ENCODE measurements at places on chromosomes 3 and 15.

GRCh38 chr3:121897296-121897695, 3.1 kb downstream of the SLC15A2 start:
- DNase-seq = no peak

- DNase-seq = no peak
Observed at GRCh38 chr3:174219738-174220137, 639.4 kb upstream of the NAALADL2 start.

GRCh38 chr3:174620138-174620537, 239.0 kb upstream of the NAALADL2 start:
- DNase-seq = no peak

DNA sequence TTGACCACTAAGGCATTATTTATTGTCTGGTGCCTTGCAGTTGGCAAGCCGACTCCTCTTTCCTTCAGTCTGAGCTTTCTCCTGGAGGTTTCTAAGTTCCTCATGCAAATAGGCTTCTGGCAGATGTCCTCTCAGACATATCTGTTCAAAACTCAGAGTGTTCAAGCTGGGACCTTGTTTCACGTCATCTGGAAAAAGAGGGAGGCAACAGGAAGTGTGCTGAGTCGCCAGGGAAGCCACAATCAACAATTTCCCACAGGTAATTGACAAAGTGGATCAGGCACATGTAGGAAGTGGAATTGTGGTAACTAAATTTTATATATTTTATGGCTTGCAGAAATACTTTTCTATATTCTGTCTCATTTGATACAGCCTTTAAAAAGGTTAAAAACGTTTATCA, 14.6 kb downstream of the SCG5 start:
- DNase-seq = no peak

DNA sequence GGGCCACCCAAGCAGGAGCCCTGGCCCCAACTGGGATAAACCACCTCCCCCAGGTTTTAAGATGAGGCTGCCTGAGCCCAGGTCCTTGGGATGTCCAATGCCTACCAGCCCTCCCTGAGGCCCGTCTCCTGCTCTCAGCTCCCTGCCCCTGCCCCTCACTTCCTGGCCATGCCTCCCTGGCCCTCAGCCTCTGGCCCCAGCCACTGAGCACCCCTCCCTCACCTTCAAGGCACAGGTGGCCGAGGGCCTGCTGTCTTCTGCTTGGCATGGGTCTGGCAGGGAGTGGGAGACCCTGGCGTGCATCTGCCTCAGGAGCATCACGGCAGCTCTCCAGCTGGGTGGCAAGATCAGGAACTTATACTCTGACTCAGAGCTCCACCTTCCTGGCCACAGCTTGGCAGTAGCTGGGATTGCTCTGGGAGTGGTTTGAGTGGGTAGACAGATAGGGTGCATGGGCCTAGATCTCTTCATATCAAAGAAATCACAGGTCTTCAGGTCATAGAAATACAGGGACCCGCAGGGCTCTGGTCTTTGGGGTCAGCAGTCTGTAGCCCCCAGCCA, at the start of gene PLA2G4E:
Gene PLA2G4E (minus strand): TSS at position 330 of the 561 bp plus-strand sequence. CDS start 12 bp downstream, at position 318.
- DNase-seq = no peak

DNA sequence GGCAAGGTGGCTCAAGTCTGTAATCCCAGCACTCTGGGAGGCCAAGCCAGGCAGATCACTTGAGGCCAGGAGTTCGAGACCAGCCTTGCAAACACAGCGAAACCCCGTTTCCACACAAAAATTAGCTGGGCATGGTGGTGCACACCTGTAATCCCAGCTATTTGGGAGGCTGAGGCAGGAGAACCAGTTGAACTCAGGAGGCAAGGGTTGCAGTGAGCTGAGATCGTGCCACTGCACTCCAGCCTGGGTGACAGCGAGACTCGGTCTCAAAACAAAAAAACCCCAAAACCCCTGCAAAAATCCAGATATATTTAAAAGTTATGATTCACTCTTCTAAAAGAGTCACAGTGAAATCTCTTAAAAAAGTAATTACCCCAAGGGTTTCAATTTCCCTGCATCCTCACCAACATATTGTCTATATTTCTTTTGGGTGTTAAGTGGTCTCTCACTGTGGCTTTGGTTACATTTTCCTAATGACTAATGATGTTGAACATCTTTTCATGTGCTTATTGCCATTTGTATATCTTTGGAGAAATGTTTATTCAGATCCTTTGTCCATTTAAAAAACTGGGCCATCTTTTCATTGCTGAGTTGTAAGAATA, 73.2 kb upstream of the UBP1 start:
- DNase-seq = no peak

GRCh38 chr15:70242951-70243685, 145.4 kb upstream of the TLE3 start:
- DNase-seq = no peak

DNA sequence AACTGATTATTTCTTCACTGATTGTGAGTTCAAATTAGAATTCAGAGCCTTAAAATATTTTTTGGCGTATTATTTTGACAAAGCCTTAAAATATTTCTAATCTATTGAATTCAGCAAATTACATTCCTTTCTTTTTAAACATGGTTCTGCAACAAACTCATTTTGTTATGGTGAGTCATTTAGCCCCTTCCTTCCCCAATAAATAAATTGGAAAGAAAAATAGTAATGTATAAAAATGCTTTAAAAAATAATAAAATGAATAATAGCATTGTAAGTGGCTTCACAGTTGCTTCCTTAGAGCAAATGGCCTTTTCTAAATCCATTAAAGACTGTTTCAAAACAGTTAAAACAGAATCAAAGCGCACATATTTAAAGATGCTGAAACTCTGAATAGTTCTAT, 12.1 kb downstream of the CSNK1G1 start:
- DNase-seq = no peak

- DNase-seq = no peak
Observed at GRCh38 chr3:116233711-116234357, 211.5 kb downstream of the LSAMP start.

DNA sequence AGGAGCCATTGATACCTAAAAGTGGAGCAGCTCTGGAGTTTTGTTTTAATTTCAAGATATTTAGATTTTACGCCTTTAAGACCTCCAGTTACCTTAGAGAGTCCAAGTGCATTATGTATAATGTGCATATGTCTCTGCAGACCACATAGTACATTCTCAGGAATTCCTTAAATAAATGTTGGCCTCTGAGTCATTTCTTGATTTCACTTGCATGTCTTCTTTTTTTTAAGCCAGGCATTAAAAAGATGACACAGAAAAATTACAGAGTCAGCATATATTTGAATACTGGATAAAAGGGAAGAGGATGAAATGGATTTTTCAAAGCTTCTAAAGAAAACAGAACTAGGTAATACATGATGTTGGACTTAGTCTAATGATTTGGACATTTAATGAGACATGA, 125.2 kb downstream of the TMCO5A start:
- DNase-seq = no peak

GRCh38 chr3:181741417-181741816, 29.7 kb downstream of the SOX2 start:
- no peak for DNase-seq

- DNase-seq = no peak
Observed at GRCh38 chr3:65564483-65564882, 474.2 kb downstream of the MAGI1 start.

- peak; percentile 58 for DNase-seq
Observed at GRCh38 chr15:66701422-66702034, 508 bp upstream of the SMAD6 start.

GRCh38 chr3:179672918-179673317, 20.1 kb downstream of the USP13 start:
- DNase-seq = no peak

GRCh38 chr3:34225821-34226366, 427.5 kb downstream of the PDCD6IP start:
- DNase-seq = no peak

DNA sequence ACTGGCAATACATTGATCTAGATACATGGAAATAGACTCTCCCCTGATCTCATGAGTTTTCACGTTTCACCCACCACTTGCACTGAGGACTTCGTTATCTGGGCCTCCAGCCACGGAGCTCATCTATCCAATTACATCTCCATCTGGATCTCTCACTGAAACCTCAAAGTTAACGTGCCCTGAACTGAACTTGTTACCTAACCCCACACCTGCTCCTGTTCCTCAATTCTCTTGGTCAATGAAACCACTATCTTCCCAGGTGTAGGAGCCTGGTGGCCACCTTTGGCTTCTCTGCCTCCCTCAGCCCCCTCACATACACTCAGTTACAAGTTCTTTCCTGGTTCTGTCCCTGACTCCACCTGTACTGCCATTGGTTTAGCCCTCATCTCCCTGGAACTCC, 9.7 kb downstream of the DGKG start:
- no peak for DNase-seq

GRCh38 chr3:195801251-195802183, 10.2 kb downstream of the MUC4 start:
- DNase-seq = no peak

DNA sequence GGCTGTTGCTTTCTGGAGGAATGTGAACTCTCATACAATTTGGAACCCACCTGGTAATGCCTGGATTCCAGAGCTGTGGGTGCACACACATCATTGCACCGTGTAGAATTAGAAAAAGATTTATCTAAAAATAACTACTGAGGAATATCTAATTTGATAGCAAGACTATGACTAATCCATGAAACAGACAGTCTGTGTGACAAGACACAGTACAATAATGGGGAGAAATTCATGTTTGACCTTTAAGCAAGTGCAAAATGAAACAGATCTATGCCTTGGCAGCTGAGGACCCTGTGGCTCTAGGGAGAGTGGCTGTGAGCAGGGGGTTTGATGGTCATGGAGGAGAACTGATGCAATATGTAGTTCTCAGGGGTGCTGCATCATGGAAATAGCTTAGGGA, 7.9 kb upstream of the DOCK3 start:
- DNase-seq = no peak

GRCh38 chr3:54376939-54377578, 254.7 kb downstream of the CACNA2D3 start:
- DNase-seq = no peak

DNA sequence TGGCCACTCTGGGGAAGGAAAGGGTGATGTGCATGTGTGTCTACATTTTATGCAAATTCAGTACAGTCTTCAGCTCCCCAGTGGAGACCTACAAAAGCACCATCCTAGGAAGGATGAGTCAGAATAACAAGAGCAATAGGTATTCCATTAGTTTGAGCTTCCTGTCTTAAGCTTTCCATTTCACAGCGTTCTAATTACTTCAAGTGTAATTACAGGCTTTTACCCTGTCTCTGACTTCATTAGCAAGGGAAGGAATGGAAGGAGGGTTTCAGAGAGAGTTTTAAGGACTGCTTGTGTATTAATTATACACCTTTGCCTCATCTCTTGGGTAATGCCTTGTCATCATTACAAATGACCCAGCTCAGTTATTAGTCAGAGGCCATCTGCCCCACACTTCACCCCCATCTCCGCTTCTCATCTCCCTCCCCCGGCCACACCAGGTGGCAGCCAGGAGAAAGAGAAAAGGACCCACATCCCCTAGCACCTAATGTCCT, 202.8 kb upstream of the MRPL3 start:
- DNase-seq = no peak

GRCh38 chr15:78243491-78243941, 9.2 kb upstream of the ACSBG1 start:
- DNase-seq = peak; percentile 57

- peak; percentile 27 for DNase-seq
Observed at GRCh38 chr3:141328286-141329166, 39.8 kb upstream of the ZBTB38 start.

GRCh38 chr15:52104532-52105004, 8.0 kb downstream of the BCL2L10 start:
- no peak for DNase-seq

- no peak for DNase-seq
Observed at GRCh38 chr15:52255935-52256334, 39.7 kb downstream of the MYO5C start.

GRCh38 chr15:76988867-76989780, 5.8 kb upstream of the PSTPIP1 start:
- DNase-seq = no peak

DNA sequence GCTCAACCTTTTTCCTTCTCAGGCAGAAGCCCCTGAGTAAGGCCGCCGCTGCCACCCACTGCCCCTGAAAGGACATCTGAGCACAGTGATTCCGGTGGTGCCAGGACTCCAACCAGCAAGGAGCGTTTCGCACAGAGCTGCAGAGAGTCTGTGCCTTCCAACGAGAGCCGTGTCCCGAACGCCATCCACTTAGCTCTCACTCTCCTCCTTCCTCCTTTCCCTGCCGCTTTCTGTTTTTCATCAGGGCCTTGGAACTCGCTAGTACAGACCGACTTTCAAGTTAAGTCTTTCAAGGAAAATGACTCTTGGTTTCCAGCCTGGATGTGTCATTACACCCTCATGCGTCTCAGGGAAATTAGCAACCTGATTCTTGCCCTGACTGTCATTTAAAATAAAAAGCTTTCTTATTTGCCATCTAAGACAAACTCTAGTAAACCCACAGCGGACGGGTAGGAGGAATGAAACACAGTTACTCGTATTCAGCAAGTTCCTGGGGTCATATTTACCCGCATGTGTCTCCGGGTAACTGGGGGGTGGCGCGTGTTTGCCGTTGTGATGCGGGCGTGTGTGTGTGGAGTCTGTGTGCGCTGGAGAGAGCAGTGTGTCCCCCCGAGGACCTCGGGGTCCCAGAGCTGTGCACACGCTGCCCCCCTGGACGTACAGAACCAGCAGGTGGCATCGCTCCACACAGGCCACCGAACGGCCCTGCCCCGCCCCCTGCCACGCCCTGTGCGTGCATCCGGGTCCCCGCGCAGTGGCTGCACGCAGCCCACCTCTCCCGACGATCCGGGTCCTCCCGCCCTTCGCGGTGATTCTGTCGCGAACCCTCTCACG, 30.4 kb upstream of the ALDH1A3 start:
- DNase-seq = peak; percentile 25

DNA sequence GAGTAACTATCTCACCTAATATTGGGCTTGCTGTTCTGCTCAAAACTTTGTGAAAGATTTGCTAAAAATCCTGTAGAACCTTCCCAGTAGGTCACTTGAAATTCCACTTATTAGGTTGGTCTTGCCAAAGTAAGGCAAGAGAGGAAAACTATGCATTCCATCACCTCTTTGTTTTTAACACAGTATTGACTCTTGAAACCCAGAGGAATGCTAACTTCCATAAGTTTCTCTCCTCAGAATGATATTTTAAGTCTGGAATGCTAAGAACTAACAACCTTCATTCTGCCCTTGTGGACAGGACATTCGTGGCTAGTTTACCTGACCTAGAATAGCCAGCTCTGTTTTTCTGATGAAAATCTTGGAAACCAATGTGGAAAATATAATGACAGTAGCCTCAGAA, 154.5 kb downstream of the TMCO5A start:
- DNase-seq = no peak

Data from left ventricle myocardium inferior (tissue), 1 donor.